ENCODE measurements at places on chromosomes 11 and 22. TPM values are rescaled to one million over a fixed set of nuclear protein-coding genes. Genes with fewer than 3 reads are reported as not detected.

The LUZP2 gene
- total RNA-seq = 24.1 TPM

The FAT3 gene
- 83.2 TPM for total RNA-seq

The TMEM151A gene
- total RNA-seq = 4.0 TPM

The PANX3 gene
- not detected for total RNA-seq

The ASPHD2 gene
- 3.2 TPM for total RNA-seq

The E2F8 gene
- total RNA-seq = 2.5 TPM

The PATE2 gene
- not detected for total RNA-seq

The KDM4E gene
- not detected for total RNA-seq

The ZBTB16 gene
- 26.2 TPM for total RNA-seq

The SCUBE1 gene
- total RNA-seq = 17.4 TPM

The PTPRCAP gene
- total RNA-seq = 0.71 TPM

The KRTAP5-8 gene
- not detected for total RNA-seq

The IGLL1 gene
- not detected for total RNA-seq

The PCSK7 gene
- total RNA-seq = 52.1 TPM

All from camera-type eye (tissue), 1 donor.